ENCODE measurements at places on chromosomes 1 and 21.

DNA sequence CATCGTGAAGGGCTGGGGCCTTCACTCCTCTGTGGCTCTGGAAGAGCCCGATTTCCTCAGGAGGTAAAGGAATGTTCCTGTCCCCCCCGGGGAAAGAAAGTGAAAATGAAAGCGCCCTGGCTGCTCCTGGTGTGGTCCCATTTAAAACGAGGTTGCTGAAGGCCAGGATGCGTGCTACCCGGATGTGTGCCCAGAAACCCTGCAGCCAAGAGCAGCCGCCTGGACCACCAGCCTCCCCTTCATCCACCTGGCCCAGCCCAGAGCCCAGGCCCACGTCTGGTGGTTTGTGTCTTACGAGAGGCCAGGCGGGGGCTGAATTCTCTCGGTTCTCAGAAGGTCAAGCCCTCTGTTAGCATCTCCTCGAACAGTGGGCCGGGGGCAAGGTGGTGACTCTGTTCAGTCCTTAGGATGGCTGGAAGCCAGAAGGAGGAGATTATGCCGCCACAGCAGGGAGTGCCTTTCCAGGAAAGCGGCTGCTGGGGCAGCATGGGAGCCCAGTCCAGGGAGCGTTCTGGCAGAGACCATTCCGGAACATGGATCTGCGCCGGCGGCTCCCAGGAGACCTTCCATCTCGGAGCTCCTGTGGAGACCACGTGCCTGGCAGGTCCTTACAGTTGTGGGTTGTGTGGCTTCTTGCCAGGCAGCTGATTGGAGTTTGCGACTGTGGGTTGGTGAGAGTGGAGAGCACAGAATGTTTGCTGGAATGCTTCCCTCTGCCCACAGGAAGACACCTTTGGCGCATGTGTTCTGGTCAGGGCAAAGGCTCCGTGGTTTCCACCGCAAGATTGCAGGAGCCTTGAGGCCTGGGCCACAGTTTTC, 1.4 kb downstream of the GUK1 start:
- peak; percentile 42 for DNase-seq

DNA sequence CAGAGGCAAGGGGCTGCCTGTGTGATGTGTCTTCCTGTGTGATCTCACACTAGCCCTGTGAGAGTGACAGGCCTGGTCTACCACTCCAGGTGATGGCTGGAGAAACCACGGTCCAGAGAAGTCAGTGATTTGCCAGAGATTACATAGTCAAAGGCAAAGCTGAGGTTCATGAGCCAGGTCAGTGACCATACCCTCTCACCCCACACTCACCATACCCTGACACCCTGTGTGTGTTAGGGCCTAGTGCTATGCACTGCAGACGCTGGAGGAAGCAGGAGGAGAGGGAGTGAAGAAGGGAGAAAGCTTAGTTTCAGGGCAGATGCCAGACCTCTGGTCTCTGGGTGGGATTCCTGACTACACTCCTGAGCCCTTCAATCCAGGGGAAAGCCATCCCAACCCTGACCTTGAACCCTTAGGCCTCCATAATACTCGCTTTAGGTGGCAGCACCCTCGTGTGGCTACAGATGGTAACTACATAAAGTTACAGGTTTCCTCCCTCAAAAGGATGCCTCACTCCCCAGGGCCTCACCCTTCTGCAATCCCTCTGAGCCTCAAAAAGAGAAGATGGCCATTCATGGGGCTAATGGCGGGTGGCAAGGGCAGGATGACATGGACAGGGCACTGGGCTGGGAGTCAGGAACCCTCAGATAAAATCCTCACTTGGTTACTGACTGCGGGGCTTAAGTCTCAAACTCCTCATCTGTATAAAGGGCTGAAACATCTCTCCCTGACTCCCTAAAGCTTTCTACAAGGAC, 20.8 kb upstream of the SDC3 start:
- DNase-seq: peak; percentile 55

DNA sequence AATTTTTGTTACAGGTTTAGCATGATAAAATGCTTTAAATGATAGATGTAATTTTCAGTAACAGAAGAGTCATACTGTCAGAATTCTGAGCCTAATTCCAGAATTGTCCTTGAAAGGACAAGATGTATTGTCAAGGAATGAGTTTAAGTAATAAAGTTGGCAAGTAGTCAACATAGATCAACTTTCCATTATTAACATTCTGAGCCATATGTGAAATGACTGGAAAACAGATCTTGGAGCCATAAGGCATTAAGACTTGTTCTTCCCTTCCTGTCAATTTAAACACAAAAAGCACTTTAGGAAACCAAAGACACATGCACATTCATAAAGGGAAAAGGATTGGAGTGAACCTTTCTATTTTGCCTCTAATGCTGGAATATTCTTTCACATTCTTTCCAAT, 107.0 kb downstream of the ODF2L start:
- no peak for DNase-seq

DNA sequence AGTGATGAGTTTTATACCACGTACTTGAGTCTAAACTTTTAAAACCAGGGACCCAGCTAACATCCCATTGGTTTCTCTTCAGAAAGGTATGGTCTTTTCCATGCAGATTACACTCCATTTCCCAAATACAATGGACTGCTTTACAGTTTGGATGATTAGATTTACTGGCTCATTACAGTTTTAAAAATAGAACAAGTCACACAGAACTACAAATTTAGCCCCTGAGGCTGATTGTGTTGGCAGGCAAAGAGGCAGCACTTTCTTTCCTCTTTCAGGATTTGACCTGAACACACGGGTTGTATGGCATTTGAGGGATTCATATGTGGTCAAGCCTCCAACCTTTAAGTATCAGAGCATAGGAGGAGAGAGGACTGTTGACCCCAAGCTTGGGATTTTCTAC, 21.8 kb upstream of the VTCN1 start:
- DNase-seq: no peak

DNA sequence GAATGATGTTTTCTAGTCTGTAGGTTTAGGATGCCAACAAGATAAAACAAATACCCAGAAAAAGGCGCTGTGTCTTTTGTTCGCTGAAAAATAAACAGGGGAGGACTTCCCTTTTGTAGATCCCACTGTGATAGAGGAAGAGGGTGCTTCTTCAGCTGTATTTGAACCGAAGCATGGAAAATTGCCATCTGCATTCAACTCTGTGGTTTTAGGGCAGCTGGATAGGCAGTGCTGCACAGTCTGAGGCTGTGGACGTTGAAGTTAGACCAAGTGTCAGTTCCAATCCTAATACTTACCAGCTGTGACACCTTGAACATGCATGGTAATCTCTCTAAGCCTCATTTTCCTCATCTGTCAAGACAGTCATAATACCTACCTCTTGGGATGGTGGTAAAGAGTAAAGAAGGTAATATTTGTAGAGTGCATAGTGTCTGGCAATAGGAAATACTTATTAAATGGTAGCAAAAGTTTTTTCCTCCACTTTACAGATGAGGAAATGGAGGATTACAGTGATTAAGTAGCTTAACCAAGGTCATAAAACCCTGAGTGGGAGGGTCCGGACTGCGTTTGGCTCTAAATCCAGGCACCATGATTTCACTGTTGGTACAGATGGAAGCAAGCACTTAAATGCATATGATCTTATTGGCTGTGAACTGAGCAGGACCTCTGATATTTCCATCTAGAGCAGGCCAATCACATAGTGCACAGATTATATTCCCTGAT, 48.5 kb downstream of the UTP25 start:
- no peak for DNase-seq

GRCh38 chr1:3852711-3853485, 4.1 kb downstream of the CEP104 start:
- no peak for DNase-seq

GRCh38 chr1:52867087-52867863, 24.7 kb downstream of the ZYG11A start:
- no peak for DNase-seq

GRCh38 chr1:183543619-183544204, 46.5 kb downstream of the NCF2 start:
- DNase-seq: peak; percentile 75

DNA sequence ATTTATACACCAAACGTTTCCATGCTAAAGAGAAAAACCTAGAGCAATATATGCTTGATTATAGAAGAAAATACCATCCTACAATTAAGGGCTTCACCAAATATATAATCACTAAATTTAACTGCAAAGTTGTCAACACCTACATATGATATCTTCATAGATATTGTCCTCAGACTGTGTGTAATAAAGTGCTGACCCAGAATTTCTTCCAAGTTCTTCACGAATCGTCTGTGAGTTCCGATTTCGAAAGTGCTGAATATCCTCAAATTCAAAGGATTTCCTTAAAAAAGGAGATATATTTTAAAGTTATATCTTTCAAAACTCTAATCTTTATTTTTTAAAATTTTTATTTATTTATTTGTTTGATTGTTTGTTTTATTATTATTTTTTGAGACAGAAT, 41.9 kb upstream of the BCAS2 start:
- DNase-seq: no peak

- no peak for DNase-seq
Observed at GRCh38 chr1:241457421-241457820, 62.1 kb downstream of the FH start.

DNA sequence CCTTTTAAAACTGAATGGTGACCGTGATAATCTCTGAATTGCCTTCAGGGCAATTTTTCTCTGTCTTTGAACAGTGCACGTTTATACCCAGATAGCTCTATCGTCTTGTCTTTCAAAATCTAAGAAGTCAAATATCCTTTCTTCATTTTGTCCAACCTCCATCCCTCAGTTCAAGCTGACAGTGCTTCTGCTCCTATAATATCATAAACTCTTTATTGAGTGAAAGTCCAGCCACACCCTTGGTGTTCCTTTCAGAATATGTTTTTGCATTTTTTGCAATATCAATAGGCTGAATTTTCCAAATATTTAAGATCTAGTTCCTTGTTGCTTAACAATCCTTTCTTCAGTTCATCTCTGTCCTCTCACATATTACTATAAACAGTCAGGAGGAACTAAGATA, 35.1 kb upstream of the FRRS1 start:
- DNase-seq: no peak

DNA sequence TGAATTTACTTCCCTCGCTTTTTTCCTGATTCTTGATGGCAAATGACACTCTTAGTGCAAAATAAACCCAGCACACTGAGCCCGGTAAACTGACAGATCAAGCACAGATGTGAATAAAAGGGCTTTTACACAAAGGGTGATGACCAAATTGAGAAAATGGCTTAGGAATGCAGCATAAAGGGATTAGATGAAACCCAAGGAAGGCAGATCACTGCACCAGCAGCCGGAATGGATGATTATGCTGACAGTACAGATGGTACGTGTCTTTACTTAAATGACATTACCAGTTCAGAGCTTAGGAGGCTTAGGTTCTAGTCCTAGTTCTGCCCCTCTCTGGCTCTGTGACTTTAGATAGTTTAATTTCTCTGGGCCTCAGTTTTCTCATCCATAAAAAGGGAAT, 12.0 kb downstream of the PKP1 start:
- DNase-seq: no peak

DNA sequence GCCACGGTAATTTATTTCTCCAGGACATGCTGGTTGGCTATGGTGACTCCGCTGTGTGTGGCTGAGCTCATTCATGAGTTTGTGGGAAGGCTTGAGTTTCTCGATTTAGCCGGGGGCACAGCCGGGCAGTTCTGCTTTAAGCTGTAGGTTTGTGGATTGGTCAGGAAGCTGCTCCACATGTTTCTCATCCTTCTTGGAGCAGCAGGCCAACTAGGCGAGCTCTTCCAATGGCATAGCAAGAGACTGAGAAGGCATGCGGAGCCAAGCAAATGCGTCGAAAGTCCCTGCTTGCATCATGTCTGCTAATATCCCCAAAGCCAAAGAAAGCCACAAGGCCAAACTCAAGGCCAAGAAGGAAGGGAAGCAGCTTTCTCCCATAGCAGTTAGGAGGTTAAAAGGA, 71.6 kb upstream of the GREM2 start:
- DNase-seq: no peak

- DNase-seq: no peak
Observed at GRCh38 chr1:218633238-218633988, 288.3 kb downstream of the TGFB2 start.

Measured in endothelial cell of umbilical vein (primary cell).